ENCODE measurements at places on chromosomes 1 and 21.

GRCh38 chr1:23343221-23344110 is 618 bp downstream of the HNRNPR start:
- no peak for DNase-seq

DNA sequence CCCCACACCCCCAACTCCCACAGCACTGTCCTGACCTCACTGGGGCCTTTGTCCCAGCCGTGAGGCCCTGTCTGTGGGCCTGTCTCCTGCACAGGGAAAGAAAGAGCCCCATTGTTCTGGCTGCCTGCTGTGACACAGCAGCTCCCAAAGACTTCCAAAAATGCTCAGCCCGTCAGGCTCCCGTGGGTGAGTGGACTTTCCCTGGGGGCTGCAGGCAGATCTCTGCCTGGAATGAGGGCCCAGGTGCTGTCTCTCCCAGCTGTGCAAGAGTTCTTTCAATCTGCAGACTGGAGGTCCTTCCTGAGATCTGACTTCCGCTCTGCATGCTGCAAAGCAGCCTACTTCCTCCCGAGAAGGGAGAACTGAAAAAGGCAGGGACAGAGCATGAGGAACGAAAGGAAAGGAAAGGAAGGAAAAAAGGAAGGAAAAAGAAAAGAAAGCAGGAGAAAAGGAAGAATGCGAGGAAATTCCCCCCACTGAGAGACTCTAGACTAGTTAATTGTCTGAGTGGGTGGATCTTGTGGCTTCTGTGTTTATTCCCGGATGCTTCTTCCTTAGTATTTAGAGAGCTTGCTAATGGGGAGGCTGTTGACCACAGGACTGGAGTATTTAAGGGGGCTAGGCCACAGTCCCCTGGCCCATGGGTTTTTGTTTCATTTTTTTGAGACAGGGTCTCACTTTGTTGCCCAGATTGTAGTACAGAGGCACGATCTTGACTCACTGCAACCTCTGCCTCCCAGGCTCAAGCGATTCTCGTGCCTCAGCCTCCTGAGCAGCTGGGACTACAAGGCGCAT is 15.0 kb downstream of the NES start:
- no peak for DNase-seq

GRCh38 chr1:115748401-115749150 is 19.9 kb downstream of the CASQ2 start:
- no peak for DNase-seq

DNA sequence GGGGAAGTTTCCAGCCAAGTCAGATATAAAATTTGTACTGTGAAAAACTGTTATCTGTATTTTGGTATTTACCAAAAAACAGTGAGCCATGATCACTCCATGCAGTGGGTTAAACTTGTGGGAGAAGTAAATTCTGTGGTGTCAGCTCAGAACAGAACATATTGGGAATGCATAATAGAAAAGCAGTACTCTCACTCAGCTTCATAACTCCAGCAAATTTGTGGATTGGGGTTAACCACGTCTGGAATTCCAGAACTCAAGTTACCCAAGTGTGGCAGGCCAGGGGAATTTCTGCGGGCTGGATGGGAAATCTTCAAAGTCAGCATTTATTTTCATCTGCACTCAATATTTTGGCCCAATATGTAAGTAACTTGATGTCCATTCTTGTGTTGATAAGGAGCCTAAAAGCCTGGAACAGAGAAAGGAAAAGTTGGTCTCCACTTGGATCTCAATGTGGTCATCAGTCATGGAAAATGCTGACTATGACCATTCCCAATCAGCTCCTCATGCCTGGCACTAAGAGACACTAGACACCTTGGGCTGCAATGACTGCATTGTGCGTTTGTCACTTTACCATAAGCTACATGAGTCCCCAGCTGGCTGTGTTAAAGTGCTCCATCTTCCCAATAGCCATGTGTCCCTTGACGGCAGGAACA is 39.1 kb upstream of the ENAH start:
- DNase-seq = no peak

DNA sequence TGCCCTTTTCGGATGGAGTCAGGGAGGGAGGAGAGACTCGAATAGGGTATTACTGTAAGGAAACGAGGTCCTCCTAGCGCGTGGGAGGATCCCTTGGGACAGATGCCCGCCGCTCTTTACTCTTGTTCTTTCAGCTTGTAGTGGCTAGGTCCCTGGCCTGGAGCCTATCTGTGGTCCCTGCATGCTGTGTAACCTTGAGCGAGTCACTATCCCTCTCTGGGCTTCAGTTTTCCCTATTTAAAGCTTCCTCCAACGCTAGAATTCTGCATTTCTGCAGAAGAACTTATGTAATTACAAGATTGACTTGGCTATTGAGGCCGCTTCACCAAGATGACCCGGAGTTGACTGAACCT is 744 bp downstream of the MIER1 start:
- no peak for DNase-seq

DNA sequence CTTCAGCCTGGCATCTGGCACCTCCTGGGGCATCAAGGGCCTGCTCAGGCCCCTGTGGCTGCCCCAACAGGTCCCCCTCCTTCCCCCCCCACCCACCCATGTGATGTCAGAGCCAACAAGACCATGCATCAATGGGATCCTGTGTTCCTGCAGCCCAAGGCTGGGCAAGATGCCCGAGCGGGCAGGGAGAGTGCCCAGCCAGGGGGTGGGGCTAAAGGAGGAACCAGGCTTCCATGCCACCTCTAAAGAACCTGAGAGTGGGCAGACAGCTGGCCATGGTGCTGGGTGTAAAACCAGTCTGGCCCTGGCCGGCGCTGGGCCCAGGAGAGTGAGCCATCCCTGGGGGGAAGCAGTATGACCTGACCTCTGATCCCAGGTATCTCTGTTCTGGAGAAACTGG is 7.6 kb downstream of the COL16A1 start:
- no peak for DNase-seq

- DNase-seq = no peak
Observed at GRCh38 chr1:238898856-238899255, 487.5 kb upstream of the CHRM3 start.

DNA sequence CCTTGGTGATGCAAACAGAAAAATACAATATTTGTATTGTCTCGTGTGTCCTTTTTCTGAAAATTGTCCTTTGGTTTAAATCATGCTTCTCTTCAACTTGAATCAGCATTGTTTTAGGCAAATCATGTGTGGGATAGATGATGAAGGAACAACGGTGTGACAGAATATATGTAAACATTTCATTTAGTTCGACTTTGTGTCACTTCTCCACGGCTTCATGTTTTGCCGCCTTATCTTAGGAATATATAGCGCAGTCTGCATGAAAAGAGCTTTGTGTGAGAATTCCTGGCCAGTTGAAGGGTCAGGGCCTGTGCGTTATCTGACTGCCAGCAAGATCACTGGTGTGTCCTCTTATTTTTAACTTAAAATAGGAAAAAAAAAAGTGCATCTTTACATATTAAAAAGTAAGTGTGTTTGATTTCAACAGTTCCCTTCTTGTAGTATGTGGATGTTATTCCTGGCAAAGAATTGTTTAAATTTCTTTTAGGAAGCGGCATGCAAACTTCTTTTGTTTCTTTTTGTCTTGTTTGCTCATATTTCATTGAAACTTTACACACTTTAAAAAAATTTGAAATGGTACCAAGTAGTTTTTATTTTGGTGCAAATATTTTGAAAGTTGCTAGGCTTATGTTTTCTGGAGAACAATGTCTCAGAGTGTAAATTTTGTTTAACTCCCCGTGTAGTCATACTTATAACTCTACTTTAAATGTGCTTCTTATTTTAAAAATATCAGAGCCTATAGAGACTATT is 465.2 kb downstream of the USP25 start:
- no peak for DNase-seq

DNA sequence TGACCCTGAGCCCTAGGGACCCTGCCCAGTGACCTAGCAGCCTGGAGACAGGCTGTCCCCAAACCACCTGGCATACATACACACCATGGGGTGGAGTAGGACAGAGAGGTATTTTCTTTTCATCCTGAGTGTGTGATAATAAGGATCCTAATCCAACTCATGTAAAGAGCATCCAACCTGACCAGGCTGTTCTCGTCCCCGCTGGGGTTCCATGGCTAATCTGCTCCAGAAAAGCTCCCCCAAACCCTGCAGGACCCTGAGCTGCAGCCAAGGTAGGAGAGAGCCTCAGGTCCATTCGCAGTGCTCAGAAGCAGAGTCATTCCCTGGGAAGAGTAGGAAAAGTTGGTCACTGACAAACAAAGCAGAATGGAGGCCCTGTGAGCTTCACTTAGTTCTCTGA is 31.4 kb downstream of the KCND3 start:
- DNase-seq = no peak

GRCh38 chr1:161037661-161038522 is 872 bp downstream of the TSTD1 start:
- DNase-seq = no peak

DNA sequence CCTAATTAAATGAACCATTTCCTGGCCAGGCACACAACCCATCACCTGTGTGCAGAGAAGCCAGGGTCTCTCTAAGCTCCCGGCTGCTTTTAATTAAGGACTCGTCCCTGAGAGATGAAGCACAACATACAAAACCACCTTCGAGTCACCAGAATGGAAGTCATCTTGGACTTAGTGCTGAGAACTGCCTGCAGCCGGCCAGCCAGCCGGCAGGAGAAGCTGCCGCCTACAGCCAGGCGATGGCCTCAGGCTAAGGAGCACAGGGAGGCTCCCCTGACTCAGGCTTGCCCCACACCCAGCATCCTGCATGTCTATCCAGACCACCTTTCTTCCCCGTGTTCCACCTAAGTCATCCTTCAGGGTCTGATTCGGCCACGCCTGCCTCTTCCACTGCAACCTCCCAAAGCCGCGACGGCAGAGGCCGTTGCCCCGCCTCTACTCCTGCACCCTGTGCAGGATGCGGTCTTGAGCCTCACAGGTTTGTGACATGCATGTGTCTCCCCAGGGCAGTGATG is 83.6 kb downstream of the SLC66A1 start:
- no peak for DNase-seq

DNA sequence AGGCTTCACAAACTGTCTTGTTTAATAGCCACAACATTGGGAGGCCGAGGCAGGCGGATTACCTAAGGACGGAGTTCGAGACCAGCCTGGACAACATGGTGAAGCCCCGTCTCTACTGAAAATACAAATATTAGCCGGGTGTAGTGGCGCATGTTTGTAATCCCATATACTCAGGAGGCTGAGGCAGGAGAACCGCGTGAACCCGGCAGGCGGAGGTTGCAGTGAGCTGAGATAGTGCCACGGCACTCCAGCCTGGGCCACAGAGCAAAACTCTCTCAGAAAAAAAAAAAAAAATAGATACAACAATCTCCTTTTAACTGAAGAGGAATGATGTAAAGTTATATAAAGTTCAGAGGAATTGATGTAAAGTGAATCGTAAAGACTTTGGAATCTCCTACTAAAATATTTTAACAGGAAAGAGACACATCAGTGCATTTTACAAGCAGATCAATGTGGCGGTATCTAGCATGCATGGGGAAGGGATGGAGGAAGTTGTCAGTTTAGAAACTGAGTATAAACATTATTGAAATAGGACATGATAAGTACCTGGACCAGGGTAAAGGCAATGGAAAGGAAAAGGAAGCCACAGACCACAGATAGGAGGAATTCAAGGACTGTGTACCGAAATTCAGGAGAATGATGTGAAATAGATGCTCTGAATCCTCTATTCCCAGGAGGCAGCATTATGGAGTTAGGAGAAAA is 41.5 kb downstream of the PTPRC start:
- no peak for DNase-seq

DNA sequence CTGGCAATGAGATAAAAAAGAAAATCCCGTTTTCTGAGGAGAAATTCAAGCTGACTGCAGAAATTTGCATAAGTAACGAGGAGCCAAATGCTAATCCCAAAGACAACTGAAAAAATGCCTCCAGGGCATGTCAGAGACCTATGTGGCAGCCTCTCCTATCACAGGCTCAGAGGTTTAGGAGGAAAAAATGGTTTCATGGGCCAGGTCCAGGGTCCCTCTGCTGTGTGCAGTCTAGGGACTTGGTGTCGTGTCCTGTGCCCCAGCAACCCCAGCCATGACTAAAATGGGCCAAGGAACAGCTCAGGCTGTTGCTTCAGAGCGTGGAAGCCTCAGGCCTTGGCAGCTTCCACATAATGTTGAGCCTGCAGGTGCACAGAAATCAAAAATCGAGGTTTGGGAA is 456.5 kb downstream of the DPYD start:
- no peak for DNase-seq

GRCh38 chr1:36625935-36626310 is 143.2 kb upstream of the CSF3R start:
- DNase-seq = no peak

DNA sequence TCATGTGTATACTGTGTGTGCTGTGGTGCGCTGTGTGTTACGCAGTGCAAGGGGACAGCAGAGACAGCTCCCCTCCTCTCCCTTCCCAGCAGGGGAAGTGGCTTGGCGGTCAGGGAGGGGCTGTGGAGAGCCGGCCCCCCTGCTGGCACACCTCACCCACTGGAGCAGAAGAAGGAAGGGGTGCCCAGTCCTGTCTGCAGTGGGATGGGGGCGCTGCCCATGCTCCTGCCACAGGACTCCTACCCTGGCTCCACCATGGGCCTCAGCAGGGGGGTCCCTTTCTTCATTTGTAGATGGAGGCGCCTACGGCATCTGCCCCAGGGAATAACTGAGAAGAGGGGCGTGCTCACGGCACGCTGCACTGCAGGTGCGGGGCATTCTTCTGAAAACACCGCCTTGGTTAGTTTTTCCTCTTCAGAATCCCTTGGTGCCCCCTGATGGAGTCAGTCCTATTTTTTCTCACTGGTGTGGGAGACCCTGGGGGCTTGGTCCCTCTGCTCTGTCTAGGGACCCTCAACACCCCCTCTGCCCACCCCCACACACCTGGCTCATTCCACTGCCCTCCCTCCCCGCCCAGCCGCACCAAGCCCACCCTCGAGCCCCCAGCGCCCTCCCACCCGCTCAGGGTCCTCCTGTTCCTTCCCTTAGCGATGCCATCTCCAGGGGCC is 13.8 kb upstream of the LDLRAP1 start:
- DNase-seq = no peak

DNA sequence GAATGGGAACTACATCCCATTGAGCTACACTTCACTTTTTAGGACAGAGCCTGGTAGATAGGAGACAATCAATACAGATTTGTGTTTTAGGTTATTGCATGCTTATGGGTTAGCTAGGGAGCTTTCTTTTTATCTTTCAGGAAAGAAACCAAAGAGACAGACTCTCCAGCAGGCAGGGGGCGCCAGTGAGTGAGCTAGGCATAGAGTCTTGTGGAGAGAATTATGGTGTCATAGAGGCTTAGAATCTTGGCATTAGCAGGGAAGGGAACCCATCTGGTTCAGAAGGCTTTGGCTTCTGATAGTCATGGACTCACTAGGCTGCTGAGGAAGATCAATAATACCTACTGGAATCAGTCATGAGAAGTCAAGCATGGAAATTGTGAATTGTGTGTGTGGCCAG is at the start of gene SMCP:
SMCP (plus strand) TSS at position 281 of the 400 bp plus-strand sequence. CDS start 6,101 bp downstream, outside the sequence.
- DNase-seq = no peak
